Mucosa of gallbladder (tissue), 1 donor: ENCODE measurements at places on chromosomes 4 and X. TPM values are rescaled to one million over a fixed set of nuclear protein-coding genes. Genes with fewer than 3 reads are reported as not detected.
A peak's percentile ranks its signal among the peaks of the same experiment; 100 is the strongest.

- DNase-seq, result no peak
These were observed 15.6 kb upstream of the GPR78 start for GRCh38 chr4:8564595-8564994.

Gene TXK
- 0.86 TPM for total RNA-seq

- DNase-seq, result no peak
These were observed 142.2 kb downstream of the HS3ST1 start for GRCh38 chr4:11286533-11286932.

DNA sequence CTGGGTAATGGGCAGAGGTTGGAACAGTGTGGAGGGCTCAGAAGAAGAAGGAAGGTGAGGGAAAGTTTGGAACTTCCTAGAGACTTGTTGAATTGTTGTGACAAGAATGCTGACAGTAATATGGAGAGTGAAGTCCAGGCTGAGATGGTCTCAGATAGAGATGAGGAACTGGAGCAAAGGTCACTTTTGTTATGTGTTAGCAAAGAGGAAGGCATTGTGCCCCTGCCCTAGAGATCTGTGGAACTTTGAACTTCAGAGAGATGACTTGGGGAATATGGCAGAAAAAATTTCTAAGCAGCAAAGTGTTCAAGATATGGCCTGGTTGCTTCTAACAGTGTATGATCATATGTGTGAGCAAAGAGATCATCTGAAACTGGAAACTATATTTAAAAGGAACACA lies 37.9 kb upstream of the MSX1 start:
- no peak for DNase-seq

GRCh38 chr4:5389756-5390310 lies 318.5 kb downstream of the EVC2 start:
- DNase-seq, result no peak

GRCh38 chr4:68904786-68905185 lies 46.8 kb downstream of the UGT2A3 start:
- DNase-seq, result no peak

GRCh38 chrX:10030570-10030969 lies 63.4 kb downstream of the CLDN34 start:
- DNase-seq, result no peak

Gene GALNT7
- 45.3 TPM for total RNA-seq

- peak; percentile 67 for DNase-seq
These were observed 29.2 kb upstream of the CCNI start for GRCh38 chr4:77104791-77105540.

GRCh38 chr4:56040842-56041241 lies 92.1 kb downstream of the CEP135 start:
- no peak for DNase-seq

- DNase-seq, result no peak
These were observed 66.2 kb downstream of the EGF start for GRCh38 chr4:109978704-109979454.

- DNase-seq, result no peak
These were observed 80.5 kb downstream of the ALPK1 start for GRCh38 chr4:112377594-112378242.

DNA sequence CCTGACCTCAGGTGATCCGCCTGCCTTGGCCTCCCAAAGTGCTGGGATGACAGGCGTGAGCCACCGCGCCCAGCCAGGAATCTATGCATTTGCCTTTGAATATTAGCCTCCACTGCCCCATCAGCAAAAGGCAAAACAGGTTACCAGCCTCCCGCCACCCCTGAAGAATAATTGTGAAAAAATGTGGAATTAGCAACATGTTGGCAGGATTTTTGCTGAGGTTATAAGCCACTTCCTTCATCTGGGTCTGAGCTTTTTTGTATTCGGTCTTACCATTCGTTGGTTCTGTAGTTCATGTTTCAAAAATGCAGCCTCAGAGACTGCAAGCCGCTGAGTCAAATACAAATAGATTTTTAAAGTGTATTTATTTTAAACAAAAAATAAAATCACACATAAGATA lies 44.2 kb upstream of the SHOX start:
- no peak for DNase-seq

Gene NRK
- total RNA-seq, result 4.3 TPM

Gene STK32B
- total RNA-seq, result 4.1 TPM

GRCh38 chr4:22510750-22511149 lies 5.1 kb downstream of the ADGRA3 start:
- no peak for DNase-seq

- no peak for DNase-seq
These were observed 83.5 kb downstream of the CDS1 start for GRCh38 chr4:84666439-84666838.

GRCh38 chr4:55609393-55609866 lies 17.4 kb upstream of the PDCL2 start:
- no peak for DNase-seq

DNA sequence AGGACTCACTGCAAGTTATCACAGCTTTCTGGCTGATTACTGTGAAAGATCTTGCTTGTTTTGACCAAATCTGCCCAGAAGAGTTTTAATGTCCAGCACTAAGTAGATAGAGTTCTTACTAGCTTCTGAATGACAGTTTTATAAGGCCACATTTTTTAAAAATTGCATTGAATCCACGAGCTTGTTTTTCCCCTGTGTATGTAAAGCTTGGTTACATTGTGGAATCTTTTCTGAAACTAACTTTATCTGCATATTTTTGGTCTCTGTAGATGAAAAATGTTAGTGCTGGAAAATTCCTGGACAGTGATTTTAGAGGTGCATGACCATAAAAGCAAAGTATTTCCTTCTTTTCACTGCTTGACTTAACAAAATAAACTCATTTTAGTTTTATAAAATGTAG lies 650.3 kb upstream of the FAM241A start:
- no peak for DNase-seq

Gene TKTL2
- total RNA-seq, result not detected

- DNase-seq, result no peak
These were observed 23.2 kb downstream of the IL15 start for GRCh38 chr4:141659539-141659938.

Gene TMEM150C
- total RNA-seq, result 8.8 TPM

DNA sequence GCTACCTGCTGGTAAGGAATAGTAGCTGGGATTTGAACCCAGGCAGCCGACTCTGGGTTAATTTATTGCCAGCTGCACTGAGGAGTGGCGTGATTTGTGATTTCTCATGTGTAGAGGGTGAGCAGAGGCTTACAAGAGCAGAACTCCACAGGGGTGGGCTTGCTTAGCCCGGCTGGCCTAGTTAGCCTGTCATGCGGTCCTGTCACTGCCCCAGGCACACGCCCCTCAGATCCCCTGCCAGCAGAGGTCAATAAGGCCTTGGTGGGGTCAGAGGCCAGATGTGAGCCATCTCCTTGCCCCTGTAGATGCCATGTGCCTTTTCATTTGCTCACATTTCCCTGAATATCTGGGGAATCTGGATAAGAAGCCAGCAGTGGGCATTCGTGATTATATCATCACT lies 13.4 kb downstream of the NSDHL start:
- DNase-seq, result no peak

- DNase-seq, result no peak
These were observed 2.1 kb downstream of the HGFAC start for GRCh38 chr4:3443750-3444309.

- DNase-seq, result no peak
These were observed 186.8 kb upstream of the PABPC4L start for GRCh38 chr4:134388351-134388750.

Gene MFAP3L
- 4.5 TPM for total RNA-seq
